RPMI7951 (cell line): ENCODE measurements at places on chromosomes 5 and 9.

GRCh38 chr9:107991581-107991980 is 502.0 kb upstream of the KLF4 start:
- DNase-seq, result no peak

GRCh38 chr5:126384985-126385384 is 38.2 kb upstream of the GRAMD2B start:
- DNase-seq, result peak; percentile 81

- DNase-seq, result no peak
Measured at GRCh38 chr9:131279196-131279862, 3.0 kb upstream of the FAM78A start.

- no peak for DNase-seq
Measured at GRCh38 chr5:127963233-127963632, 120.3 kb upstream of the SLC12A2 start.

- DNase-seq, result peak; percentile 3
Measured at GRCh38 chr9:123649909-123650308, 280.0 kb downstream of the DENND1A start.

GRCh38 chr9:104269996-104270963 is 176.2 kb downstream of the SMC2 start:
- no peak for DNase-seq

DNA sequence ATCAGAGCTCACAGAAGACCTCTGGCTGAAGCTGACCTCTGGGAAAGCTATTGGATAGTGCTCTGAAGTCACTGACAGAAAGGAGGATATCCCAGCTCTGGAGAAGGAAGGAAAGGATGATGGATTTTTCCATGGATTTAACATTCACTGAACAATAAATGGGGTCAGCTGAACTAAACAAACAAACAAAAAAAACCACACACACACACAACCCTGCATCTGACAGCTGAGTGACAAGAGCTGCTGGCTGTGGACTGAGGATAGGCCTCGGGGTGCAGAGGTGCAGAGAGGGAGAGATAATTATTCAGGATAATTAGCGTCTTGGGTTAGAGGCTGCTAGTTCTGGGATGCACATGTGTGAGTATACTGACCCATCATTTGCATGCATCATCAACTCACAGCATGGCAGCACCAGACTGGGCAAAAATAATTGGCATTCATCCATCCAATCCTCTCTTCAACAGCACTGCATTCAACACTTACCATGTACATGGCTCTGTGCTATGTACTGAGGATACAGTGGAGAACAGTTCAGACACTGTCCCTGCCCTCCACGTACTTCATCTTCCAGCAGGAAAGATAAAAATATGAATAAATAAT is 131.4 kb upstream of the TRIM32 start:
- no peak for DNase-seq

DNA sequence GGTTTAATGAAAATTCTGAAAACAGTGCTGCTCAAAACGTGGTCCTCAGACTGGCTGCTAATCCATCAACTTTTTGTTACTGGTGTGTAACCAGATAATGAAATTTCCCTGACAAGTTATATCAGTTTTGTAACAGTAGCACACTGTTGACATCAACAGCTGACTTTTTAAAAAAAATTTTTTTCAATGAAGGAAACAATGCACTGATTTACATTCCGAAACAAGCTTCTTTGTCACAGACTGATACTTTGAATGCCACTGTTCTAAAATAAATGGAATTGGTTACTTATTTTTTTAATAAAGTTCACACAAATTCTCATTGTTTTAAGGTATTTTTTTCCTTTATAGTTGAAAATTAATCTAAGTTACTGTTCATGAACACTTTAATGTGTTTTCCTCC is 169.1 kb downstream of the NIPBL start:
- no peak for DNase-seq
